ENCODE measurements at places on chromosomes 12 and 14.

GRCh38 chr12:23576372-23576771 is 373.1 kb downstream of the SOX5 start:
- no peak for DNase-seq

DNA sequence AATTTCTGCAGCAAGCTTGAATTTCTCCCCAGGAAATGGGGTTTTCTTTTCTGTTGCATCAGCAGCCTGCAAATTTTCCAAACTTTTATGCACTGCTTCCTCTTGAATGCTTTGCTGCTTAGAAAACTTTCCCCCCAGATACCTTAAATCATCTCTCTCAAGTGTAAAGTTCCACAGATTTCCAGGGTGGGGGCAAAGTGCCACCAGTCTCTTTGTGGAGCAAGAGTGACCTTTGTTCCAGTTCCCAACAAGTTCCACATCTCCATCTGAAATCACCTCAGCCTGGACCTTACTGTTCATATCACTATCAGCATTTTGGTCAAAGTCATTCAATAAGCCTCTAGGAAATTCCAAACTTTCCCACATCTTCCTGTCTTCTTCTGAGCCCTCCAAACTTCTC is 241.6 kb upstream of the TMTC1 start:
- no peak for DNase-seq

GRCh38 chr14:91113829-91114078 is at the start of gene DGLUCY:
TSS of gene DGLUCY (plus strand) at chr14:91114073. CDS start at chr14:91160295, 46,222 bp downstream.
- DNase-seq: peak; percentile 39

- DNase-seq: no peak
Measured at GRCh38 chr12:31853977-31854376, 105.2 kb upstream of the RESF1 start.

GRCh38 chr14:68512088-68512487 is 280.8 kb downstream of the ZFP36L1 start:
- no peak for DNase-seq

GRCh38 chr14:99677231-99678140 is 6.6 kb upstream of the CYP46A1 start:
- DNase-seq: no peak

- DNase-seq: no peak
Measured at GRCh38 chr14:95316821-95317220, 2.9 kb downstream of the CLMN start.

DNA sequence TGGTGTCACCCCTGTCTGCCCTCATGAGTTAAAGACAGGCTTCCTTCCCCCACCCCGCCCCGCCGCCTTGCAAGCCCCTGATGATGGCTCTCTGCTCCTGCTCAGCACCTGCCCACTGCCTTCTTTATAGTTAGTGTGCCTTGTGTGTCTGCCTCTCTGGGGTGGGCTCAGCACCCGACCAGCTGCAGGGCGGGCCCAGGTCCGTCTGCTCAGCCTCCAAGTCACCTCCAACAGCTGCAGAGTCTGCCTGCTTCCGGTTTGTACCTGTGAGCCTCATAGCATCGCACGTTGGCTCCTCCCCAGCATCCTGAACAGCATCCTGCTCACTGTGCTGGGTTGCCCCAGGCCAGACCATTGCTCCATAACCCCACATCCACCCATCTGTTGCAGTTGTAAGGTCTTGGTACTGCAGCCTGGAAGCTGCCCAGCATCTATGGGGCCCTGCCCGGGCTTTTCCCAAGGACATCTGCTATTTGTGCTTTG is 3.5 kb downstream of the TGFB3 start:
- DNase-seq: no peak

- no peak for DNase-seq
Measured at GRCh38 chr12:3222979-3223378, 145.8 kb downstream of the TSPAN9 start.

DNA sequence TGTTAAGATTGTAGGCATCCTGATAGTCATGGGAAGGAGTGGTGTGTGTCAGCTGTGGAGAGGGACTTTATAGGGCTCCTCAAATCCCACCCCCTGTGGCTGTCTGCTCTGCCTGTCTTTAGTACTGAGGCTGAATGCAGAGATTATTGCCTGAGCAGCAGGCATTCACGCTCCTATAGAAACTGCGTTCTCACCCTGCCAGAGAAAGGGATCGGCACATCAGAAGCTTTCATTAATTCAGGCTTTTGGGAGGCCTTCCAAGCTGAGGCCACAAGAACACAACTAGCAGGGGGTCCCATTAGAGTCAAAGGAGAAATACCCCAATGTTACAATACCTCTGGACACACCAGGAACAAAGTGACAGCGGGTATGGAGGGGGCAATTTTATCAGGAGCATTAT is 12.6 kb downstream of the KCNK10 start:
- DNase-seq: no peak

GRCh38 chr12:117986705-117987469 is 18.1 kb upstream of the KSR2 start:
- DNase-seq: no peak

GRCh38 chr14:94768521-94769390 is 1.2 kb downstream of the GSC start:
- no peak for DNase-seq

- DNase-seq: no peak
Measured at GRCh38 chr12:19120795-19121194, 8.7 kb upstream of the PLEKHA5 start.
